CD4-positive, alpha-beta T cell treated with Interleukin-10 for 1 hour (primary cell): ENCODE measurements at places on chromosomes 1 and 21.

DNA sequence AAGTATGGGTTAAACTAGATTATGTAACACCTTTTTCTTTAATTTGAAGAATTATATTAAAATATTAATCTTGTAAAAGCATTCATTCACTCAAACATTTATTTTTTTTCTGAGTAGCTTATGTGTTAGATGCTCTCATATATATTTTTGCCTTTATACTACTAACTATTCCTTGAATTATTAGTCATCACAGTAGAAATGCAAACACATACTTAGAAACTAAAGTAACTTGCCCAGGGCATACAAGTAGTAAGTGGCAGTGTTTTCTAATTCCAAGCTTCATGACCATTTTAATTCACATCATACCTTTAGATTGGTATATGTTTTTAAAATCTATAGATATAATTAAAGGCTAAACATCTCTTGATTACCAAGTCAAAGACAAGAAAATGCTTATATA lies 1271.0 kb downstream of the BRINP3 start:
- no peak for DNase-seq

DNA sequence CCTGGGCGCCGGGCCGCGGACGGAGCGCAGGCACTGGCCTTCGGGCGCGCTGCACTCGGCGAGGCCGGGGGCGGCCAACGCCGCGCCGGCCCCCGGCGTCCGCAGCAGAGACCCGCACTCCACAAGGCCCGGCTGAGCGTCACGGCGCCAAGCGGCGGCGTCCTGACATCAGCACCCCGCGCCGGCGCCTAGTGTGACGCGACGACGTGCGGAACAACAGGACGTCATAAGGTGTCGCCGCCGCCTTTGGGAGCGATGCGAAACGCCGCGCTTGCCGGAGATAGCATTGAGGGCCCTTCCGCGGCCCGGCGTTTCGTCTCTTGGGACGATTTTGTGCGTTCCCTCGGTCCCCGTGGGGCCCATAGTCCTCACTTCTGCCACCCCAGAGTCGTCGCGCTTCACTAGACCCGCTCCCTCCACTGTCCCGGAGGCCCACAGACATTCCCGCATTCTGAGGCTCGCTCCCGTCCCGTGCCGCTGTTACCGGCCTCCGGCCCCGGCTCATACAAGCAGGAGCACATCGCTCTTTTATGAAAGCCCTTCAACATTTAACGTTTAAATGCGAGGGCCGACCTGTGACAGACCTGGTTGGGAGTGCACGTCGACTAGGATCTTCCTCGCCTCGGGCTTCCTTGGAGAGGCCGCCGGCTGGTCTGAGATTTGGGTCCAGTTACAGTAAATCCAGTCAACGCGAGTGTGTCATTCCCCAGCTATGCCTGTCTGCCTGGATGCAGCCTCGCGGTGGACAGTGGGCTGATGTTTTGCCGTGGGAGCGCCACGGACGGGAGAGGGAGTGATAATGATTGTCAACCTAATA lies at the start of gene SSU72:
Gene SSU72 (minus strand): TSS at position 143 of the 817 bp plus-strand sequence. CDS start 306 bp downstream, outside the sequence.
- DNase-seq: peak; percentile 93

DNA sequence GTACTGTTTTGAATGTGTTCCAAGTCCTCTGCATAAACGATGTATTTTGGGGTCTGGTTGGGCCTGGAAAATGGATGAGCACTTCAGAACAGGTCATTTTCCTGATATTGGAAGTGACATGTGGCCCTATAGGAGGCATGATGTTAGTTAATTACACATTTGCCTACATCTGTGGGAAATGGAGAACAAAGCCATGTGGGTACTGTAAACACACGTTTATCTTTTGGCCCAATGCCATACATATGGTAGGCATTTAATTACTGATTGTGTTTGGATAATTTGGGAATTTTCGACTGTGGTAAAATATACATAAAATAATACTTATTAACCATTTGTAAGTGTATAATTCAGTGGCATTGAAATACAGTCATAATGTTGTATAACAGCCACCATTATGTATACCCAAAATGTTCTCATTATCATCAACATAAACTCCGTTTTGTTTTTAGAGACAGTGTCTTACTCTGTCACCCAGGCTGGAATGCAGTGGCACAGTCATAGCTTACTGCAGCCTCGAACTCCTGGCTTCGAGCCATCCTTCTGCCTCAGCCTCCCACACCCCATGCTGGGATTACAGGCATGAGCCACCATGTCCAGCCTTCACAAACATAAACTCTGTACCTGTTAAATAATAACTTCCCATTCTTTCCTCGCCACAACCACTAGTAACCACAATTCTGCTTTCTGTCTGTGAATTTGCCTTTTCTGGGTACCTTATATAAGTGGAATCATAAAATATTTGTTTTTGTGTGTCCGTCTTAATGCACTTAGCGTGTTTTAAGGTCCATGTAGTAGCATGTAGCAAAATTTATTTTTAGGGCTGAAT lies 11.9 kb upstream of the RNPEP start:
- DNase-seq: no peak

DNA sequence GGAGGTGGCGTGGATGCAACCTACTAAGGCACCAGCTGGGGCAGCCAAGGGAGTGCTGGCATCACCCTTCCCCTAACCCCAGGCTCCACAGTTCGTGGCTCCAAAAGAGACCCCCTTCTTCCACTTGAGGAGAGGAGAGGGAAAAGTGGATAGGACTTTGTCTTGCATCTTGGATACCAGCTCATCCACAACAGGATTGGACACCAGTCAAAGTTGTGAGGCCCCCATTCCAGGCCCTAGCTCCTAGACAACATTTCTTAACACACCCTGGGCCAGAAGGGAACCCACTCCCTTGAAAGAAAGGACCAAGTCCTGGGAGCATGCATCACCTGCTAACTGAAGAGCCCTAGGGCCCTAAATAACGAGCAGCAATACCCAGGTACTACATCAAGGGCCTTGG lies 372.6 kb upstream of the PLXNA2 start:
- DNase-seq: no peak

- peak; percentile 67 for DNase-seq
Observed at GRCh38 chr21:41419921-41420862, 5.8 kb upstream of the MX1 start.

DNA sequence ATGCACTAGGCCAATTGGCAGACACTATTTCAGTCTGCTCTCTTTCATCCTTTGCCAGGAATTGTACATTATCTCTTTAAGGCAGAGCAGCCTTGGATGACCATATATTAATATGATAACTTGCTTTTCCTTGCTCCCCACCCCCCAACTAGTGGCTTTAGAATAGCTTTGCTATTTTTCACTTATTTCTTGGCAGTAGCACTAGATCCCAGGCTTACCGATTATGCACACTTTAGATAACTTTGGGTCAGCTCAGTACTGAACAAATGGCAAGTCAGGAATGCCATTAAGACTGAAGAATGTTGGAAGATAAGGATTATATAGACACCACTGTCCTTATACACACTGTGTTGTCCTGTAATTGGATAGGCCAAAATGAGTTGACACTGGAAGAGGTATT lies 146.4 kb downstream of the FGGY start:
- no peak for DNase-seq
